ENCODE measurements at places on chromosomes 16 and 17.

DNA sequence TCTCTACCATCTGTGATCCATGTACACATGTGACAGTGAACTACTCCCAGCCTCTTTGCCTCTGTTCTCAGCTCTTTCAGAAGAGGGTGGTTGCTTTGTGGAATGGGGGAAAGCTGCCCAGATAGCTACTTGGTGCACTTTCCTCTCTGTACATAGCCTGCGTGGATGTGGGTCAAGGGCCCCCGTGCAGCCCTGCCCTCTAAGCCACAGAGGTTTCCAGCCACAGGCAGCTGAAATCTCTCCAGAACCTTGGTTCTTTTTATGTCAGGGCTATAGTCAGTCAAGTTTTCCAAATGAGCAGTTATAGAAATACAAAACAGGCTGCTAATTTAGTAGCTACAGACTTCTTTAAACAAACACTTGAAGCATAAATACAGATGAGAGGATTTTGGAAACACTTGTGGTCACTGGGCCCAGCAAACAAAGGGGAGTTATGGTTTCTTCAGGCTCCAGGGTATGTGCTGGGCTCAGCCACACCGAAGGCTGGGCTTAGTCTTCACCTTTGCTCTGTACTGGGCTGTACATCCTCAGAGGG, 199.7 kb upstream of the ASIC2 start:
- DNase-seq, result no peak

GRCh38 chr16:10663146-10663545, 31.6 kb downstream of the TEKT5 start:
- DNase-seq, result peak; percentile 97

- DNase-seq, result no peak
Measured at GRCh38 chr16:58031016-58031800, 5.7 kb downstream of the MMP15 start.

DNA sequence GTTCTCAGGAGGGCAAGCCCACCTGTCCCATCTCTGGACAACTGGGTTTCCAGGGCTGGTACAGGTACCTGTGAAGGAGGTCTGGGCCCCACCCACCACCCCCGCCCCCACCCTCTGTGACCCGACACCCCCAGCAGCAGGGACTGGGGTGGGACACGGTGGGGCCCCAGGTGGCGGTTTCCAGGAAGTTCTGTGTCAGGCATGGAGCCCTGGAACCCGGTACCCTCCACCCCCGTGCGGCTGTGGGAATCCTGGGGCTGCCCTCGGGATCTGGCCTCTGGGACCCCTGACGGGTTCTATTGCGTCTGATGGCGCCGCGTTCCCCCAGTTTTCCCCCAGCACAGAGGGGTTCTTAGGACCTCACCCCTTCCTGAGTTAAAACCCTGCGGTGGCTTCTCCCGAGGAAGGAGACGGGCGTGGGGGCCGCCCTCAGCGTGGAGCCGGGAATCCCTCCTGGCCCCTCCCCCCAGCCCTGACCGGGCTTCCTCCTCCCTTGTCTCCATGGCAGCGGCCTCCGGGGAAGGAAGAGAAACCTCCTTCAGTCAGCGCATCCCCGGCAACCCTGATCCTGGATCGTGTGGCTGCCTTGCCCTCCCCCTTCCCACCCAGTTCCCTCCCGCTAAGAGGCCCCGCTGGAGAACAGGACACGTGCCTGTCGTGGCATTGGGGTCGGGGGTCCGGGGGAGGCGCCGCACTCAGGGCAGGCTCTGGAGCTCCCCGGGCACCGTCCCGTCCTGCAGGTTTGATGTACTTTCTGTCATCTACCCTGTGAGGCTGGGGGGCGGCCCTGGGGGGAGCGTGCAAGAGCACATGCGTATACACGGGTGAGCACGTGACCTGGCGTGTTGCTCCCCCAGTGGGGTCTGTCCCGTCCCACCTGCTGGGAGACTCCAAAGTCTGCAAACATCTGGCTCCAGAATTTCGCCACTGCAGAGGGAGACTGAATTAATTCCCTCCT, 30.3 kb downstream of the CACNA1H start:
- peak; percentile 51 for DNase-seq
